ENCODE measurements at places on chromosomes 2 and 18. TPM values are rescaled to one million over a fixed set of nuclear protein-coding genes. Genes with fewer than 3 reads are reported as not detected.
A peak's percentile ranks its signal among the peaks of the same experiment; 100 is the strongest.

- no peaks in the 10 kb centered on the region for H3K36me3 ChIP-seq
- no peaks in the 10 kb centered on the region for H3K4me1 ChIP-seq
- DNase-seq = no peak
Measured at GRCh38 chr18:45456090-45457021, 158.9 kb upstream of the SLC14A2 start.

DNA sequence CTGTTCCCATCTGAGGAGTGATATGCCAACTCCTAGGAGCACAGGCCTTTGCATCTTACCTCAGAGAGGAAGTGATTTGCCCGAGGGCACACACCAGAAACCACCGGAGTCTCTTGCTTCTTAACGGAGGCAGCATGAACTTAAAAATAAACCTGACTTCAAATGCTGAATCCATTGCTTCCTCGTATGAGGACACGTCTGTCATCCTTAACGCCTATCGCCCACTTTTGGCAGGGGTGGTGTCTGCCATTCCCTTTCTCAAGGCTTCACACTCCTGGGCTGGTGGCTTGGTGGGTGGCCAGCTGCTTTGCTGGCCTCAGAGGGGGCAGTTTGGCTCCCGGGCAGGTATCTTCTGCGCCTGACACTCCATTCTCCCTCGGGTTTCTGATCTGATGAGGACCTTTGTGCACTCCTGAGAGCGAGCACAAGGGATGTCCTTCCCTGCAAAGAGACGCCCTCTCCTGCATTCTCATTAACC is 1.1 kb upstream of the PREB start:
- H3K4me3 ChIP-seq = no peak overlapping the region
- H3K36me3 ChIP-seq = no peaks in the 10 kb centered on the region
- DNase-seq = no peak
- H3K27ac ChIP-seq = no peak overlapping the region
- peaks cover 6% of the 10 kb centered on the region for H3K4me1 ChIP-seq

DNA sequence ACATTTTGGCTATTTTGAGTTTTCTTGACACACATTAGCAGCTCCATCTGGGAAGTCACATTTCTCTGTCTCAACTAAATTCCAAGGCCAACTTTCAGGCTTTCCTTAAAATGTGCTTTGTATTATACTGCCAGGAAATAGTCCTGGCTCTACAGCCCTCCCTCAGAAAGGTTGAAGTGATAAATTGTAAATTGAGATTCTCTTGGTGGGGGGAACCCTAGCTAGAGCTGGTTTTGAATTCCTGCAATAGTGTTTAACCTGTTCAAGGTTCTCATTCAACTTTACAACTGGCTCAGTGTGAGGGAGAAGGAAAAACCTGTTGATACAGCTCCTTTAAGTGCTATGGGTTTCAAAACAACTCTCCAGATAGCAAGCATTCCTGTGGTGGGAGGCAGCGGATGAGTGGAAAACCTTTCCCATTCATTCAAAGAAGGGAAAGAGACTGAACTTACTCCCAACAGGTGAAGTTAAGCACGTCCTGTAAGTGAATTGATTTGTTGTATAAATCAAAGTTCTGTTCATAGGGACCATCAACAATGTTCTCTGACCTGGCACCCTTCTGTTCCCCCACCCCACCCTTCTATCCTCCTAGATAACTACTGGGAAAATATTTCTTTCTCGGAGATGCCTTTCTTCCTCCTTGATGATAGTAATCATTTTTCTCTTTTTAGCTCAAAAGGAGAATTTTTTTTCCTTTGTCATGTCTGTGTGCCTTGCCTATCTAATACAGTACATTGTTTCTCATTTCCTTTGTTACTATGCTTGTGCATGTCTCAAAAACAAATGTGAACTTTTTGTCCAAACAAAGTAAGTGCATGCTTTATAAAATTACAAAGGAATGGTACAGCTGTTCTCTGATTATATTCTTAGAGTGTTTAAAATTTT is 44.2 kb upstream of the SLC39A10 start:
- peaks cover 39% of the 10 kb centered on the region for H3K4me1 ChIP-seq
- H3K4me3 ChIP-seq = peak overlapping the region; percentile 22
- peak overlapping the region; percentile 97 for H3K27ac ChIP-seq
- no peaks in the 10 kb centered on the region for H3K36me3 ChIP-seq
- DNase-seq = peak; percentile 95
- no peaks in the 10 kb centered on the region for H3K27me3 ChIP-seq

Gene LRRTM1
- 1.3 TPM for total RNA-seq

Gene SDC1
- 43.0 TPM for total RNA-seq

DNA sequence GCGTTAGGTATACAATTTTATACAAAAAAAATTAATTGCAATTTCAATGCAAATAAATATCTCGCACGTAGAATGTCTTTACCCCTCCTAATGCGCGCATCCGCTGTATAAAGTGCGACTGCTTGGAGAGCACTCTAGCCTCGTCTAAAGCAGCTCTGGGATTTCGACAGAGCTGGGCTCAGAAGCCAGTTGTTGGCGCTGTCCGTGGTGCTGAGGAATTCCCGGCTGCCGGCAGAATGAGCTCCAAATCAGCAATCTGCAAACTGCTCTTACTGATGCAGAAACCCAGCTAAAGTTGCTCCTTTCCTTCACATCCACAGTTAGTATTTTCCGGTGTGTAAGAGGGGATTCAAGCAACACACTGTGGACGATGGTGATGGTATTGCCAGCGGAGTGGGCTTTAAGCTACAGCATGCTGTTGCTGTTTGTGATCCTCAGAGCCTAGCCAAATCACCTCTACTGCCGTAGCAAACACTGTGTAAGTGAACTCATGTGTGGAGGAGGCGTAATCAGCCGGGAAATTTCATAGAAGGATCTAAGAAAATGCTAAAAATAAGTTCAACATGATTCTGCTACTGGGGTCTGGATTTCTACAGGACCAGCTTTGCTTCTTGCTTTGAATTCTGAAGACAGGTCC is at the start of gene VWC2L:
TSS of gene VWC2L (plus strand) at position 137 of the 637 bp plus-strand sequence. CDS start 3,140 bp downstream, outside the sequence.
- no peaks in the 10 kb centered on the region for H3K4me1 ChIP-seq
- H3K27ac ChIP-seq = no peak within 1 kb of the TSS
- no peaks in the 10 kb centered on the region for H3K27me3 ChIP-seq
- DNase-seq = peak; percentile 93
- no peaks in the 10 kb centered on the region for H3K36me3 ChIP-seq

DNA sequence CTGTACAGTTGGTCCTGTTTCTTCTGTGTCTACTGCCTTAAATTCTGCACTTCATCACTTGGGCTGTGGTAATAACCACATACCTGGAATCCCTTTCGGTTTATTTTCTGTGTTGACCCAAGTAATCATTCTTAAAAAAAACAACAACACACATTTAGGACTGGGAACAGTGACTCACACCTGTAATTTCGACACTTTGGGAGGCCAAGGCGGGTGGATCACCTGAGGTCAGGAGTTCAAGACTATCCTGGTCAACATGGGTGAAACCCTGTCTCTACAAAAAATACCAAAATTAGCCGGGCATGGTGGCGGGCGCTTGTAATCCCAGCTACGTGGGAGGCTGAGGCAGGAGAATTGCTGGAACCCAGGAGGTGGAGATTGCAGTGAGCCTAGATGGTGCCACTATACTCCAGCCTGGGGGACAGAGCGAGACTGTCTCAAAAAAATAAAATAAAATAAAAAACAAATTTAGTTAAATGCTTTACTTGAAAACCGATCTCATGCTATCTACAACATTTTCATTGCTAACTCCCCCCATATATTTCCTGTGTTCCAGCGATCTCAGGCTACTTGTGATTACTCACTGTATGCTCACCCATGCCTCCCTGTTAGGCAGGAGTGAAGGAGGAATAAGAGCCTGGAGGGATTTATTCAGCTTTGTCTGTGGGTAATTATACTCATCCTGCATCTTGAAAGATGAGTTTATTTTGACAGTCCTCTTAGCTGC is 18.2 kb downstream of the ACSL3 start:
- peaks cover 26% of the 10 kb centered on the region for H3K4me1 ChIP-seq
- no peak overlapping the region for H3K27ac ChIP-seq
- H3K27me3 ChIP-seq = no peaks in the 10 kb centered on the region
- DNase-seq = no peak
- H3K36me3 ChIP-seq = no peaks in the 10 kb centered on the region

Gene SLC25A52
- not detected for total RNA-seq

- H3K27me3 ChIP-seq = no peaks in the 10 kb centered on the region
- H3K4me3 ChIP-seq = no peak overlapping the region
- H3K27ac ChIP-seq = no peak overlapping the region
- DNase-seq = no peak
- no peaks in the 10 kb centered on the region for H3K36me3 ChIP-seq
- H3K4me1 ChIP-seq = no peaks in the 10 kb centered on the region
Measured at GRCh38 chr2:169462896-169463695, 16.2 kb upstream of the BBS5 start.

DNA sequence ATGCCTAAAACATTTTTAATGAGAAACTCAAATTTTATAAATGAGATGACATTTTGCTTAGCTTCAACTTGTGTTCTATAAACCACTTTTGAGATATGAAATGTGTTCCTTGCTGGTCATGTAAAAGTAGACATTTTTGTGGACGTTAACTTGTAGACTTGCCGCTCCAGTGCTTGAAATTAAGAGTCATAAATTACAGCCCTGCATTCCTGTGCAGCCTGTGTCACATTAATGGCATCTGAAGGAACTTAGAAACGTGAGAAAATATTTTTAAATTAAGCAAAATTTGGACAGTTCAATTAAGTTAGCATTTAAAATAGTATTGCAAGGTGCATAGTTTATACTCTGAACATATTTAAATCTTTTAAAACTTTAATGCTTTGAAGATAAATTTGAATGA is 98.3 kb upstream of the LDLRAD4 start:
- H3K27me3 ChIP-seq = no peaks in the 10 kb centered on the region
- H3K27ac ChIP-seq = no peak overlapping the region
- peaks cover 22% of the 10 kb centered on the region for H3K36me3 ChIP-seq
- H3K4me3 ChIP-seq = no peak overlapping the region

Gene RAB11FIP5
- total RNA-seq = 15.7 TPM

Measured in GM23338 (cell line).